ENCODE measurements at places on chromosomes 6 and 20. TPM values are rescaled to one million over a fixed set of nuclear protein-coding genes. Genes with fewer than 3 reads are reported as not detected.

- no peaks in the 10 kb centered on the region for H3K4me1 ChIP-seq
- DNase-seq: no peak
- H3K4me3 ChIP-seq: no peak overlapping the region
- no peaks in the 10 kb centered on the region for H3K27me3 ChIP-seq
These were observed 41.4 kb downstream of the MAP3K7 start for GRCh38 chr6:90545448-90545847.

- no peak overlapping the region for H3K4me3 ChIP-seq
- no peak for DNase-seq
- H3K27me3 ChIP-seq: no peaks in the 10 kb centered on the region
- peaks cover 4% of the 10 kb centered on the region for H3K36me3 ChIP-seq
These were observed 4.3 kb downstream of the REV3L start for GRCh38 chr6:111478749-111479148.

DNA sequence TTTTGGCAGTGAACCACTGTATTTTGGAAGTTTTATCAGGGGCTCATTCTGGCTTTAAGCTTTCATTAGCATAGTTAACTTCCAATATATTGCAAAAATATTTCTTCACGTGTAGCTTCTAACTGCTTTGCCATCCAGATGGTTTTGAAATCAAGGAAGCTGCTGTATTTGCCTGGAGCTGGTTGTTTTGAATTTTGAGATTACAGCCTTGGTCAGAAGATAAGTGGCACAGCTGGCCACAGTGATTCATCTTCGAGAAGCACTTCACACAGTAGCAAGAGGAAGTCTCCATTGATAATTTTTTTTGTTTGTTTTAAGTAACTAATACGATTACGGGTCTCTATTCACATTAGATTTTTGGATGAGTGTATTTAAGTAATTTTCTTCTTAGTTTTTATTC lies 3.8 kb downstream of the APCDD1L start:
- H3K27me3 ChIP-seq: peaks cover 34% of the 10 kb centered on the region
- H3K4me3 ChIP-seq: no peak overlapping the region
- no peak overlapping the region for H3K27ac ChIP-seq
- DNase-seq: no peak
- no peaks in the 10 kb centered on the region for H3K36me3 ChIP-seq
- no peaks in the 10 kb centered on the region for H3K4me1 ChIP-seq

DNA sequence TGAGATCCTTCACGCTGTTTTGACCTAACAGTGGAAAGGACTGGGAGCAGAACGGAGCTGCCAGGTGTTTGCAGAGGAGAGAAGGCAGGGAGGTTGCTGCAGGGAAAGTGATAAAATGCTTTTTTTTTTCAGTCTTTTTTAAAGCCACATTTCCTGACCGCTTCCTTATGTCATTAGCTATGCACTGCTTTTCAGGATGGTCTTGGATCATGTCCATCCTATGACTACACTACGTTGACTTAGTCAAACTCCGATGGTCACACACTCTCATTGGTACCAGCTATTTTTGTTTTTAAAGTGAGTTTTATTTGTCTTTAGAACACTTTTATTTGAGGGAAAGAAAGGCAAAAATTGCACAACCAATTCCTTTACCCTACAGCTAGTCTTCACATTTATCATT lies 89.2 kb upstream of the EXOC2 start:
- H3K4me3 ChIP-seq: no peak overlapping the region
- H3K4me1 ChIP-seq: peaks cover 5% of the 10 kb centered on the region
- DNase-seq: no peak
- no peaks in the 10 kb centered on the region for H3K36me3 ChIP-seq
- no peak overlapping the region for H3K27ac ChIP-seq
- H3K27me3 ChIP-seq: peaks cover 20% of the 10 kb centered on the region

DNA sequence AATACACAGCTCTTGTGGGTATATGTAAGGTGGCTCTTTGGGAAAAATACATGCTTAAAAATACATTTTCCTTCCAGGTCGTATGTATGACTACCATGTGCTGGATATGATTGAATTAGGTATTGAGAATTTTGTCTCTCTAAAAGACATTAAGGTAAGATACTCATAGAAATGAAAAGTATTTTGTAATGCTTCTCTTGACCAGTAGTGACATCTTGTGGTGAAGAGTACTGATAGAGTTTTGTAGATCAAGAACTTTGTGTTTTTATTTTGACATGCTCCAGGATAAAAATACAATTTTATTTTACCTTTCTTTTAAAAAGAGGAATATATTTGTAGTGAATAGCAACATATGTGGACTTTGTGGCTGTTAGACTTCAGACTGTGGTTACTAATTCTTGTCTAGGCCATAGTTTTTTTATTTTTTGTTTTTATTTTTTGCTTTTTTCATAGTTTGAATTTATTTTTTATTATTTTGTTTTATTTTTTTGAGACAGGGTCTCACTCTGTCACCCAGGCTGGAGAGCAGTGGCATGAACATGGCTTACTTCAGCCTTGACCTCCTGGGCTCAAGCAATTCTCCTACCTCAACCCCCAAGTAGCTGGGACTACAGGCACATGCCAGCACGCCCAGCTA lies 17.9 kb downstream of the RPF2 start:
- peaks cover 35% of the 10 kb centered on the region for H3K36me3 ChIP-seq

PRR18 gene
- total RNA-seq: 0.08 TPM

All from activated naive CD8-positive, alpha-beta T cell treated with anti-CD3 and anti-CD28 coated beads for 36 hours (primary cell).